ENCODE measurements at places on chromosomes 5 and 9.

DNA sequence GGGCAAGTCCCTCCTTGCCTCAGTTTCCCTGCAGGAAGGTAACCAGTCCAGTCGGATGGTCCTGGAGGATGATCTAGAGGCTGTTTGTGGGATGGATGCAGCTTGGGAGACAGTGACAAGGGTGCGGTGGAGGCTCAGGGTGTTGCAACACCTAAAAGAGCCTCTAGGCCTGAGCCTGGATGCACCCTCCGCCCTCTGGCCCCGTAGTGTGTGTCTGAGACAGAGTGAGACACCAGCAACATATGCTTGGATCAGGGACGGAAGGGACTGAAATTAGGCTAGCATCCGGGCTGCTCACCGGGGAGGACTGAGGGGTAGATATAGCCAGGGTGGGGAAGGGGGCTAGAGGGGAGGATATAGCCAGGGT is 1.1 kb downstream of the CRAT start:
- DNase-seq, result peak; percentile 4

DNA sequence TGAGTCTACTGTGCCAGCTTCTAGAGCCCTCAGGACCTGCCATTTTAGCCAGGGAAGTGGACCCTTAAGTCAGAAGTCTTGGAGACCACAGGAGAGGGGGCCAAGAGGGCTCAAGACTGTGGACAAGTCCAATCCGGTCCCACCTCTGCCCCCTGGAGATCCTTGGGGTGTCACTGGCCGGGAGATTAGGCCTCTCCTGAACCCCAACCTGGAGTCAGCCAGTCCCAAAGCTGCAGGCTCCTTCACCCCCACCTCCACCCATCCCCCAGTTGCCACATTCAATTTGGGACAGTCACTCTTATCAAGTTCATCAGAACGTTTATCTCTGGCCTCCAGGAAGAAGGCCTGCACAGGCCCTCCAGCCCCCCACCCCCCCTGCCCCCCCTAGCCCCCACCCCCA is 290 bp downstream of the SLC23A1 start:
- no peak for DNase-seq

DNA sequence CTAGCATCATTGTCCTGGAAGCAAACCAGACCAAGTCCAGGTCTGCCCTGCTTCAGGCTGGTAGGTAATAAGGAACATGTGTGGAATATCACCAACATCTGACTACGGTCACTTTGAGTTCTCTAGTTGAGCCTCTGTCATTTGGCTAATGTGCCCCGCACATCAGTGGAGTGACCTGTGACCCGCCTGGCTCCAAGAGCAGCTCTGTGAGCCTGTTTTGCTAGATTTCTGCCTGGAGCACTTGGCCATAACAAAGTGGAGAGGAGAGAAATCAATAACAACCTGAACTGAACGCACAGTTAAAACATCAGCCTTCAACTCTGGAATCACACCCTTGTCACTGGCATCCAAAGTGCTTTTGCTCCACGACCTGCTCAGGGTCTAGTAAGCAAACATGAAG is 115.7 kb downstream of the PPP2R2B start:
- DNase-seq, result no peak

- DNase-seq, result no peak
Measured at GRCh38 chr5:24591426-24591825, 53.4 kb downstream of the CDH10 start.

DNA sequence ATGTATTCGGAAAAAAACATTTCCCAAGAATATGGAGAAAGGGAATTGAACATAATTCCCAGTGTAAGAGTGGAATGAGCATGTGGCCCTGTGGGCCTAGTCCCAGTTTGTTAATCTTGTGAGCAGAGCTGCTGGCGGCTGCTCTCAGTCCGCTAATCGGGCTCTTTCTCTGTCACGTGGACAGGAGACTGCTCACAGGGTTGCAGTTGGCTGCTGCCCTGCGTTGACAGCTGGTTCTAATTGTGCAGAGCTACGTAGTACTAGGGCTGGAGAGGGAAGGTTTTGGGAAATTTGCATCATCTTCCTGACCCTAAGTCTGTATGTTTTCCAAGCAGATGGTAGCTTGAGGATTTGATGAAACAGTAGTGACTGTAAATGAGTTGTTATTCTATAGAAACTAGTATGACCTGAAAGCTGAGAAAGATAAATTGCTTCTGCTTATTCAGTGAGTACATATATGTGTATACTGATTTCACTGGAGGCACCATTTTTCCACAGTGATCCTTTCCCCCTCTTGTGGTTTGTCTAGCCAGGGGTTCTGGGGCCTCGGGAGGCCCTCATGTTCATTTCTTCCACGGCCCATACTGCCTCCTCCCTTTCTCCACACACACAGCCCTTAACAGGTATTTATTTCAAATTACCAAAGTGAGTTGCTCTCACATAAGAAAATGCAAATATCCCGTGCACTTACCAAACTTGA is 100.6 kb downstream of the ANGPTL2 start:
- DNase-seq, result no peak

- no peak for DNase-seq
Measured at GRCh38 chr5:73856997-73857396, 231.0 kb downstream of the ARHGEF28 start.

- no peak for DNase-seq
Measured at GRCh38 chr9:93189369-93190132, 5.6 kb downstream of the WNK2 start.

- no peak for DNase-seq
Measured at GRCh38 chr5:116577064-116577788, 2.6 kb upstream of the SEMA6A start.

- DNase-seq, result no peak
Measured at GRCh38 chr9:128629136-128629535, 27.5 kb downstream of the DYNC2I2 start.

GRCh38 chr9:76932265-76932664 is 26.4 kb upstream of the PRUNE2 start:
- DNase-seq, result no peak

GRCh38 chr5:61737964-61738340 is 405.9 kb downstream of the ZSWIM6 start:
- no peak for DNase-seq

DNA sequence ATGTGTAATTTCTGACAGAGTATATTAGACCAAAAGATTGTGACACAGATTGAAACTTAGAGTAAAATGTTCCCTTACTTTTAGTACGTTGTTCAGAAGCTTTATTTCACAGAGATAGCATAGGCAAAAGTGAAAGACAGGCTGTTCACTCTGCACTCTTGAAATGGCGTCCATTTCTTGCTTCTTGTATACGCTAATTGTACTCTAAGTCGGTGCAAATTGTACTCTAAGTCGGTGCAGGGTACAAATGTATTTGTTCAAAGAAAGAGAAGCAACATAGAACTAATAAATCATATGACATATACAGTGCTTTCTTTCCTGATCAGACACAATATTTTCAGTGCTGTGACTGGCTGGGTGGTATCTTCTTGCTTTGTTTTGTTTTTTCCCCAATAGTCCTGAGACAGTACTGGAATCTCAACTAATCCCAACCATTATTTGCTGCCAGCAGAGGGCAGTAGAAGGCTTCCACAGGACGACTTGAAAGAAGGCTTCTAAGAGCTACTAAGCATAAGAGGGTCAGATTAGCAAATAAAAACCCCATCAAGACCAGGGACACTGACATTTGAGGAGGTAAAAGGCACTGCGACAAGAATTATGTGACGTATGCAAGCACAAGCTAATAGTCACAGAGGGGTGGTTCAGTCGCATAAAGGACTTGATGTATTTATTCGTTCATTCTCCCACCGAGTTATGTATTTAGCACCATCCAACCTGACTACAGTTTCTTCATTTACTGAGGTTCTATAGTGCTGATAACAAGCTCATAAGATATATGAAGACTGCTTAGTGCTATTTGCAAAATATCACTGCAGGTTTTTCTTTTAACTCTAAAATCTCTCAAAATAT is 831.8 kb downstream of the TAF11L14 start:
- no peak for DNase-seq

- no peak for DNase-seq
Measured at GRCh38 chr9:69646810-69647209, 25.4 kb downstream of the APBA1 start.

GRCh38 chr9:31908158-31908890 is 476.1 kb upstream of the ACO1 start:
- no peak for DNase-seq

GRCh38 chr9:22030101-22030598 is 21.0 kb upstream of the CDKN2B start:
- DNase-seq, result no peak

DNA sequence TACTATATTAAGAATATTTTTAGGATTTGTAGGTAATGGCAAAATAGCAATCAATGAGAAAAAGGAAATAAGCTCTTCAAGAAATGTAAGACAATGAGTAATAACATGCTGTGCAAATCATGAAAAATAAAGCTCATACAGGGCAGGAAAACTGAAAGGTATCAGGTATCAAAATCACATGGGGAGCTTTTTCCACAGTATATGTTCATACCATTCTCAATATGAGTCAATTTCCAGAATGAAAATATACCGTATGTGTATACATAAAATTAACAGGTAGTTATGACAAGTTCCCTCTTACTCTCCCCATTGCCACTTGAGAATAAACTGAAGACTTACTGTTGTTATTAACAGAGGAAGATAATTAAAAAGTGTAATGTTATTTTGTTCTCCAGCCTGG is 35.9 kb downstream of the EFCAB9 start:
- no peak for DNase-seq

- no peak for DNase-seq
Measured at GRCh38 chr5:179151286-179152118, 91.3 kb downstream of the ZNF354C start.

DNA sequence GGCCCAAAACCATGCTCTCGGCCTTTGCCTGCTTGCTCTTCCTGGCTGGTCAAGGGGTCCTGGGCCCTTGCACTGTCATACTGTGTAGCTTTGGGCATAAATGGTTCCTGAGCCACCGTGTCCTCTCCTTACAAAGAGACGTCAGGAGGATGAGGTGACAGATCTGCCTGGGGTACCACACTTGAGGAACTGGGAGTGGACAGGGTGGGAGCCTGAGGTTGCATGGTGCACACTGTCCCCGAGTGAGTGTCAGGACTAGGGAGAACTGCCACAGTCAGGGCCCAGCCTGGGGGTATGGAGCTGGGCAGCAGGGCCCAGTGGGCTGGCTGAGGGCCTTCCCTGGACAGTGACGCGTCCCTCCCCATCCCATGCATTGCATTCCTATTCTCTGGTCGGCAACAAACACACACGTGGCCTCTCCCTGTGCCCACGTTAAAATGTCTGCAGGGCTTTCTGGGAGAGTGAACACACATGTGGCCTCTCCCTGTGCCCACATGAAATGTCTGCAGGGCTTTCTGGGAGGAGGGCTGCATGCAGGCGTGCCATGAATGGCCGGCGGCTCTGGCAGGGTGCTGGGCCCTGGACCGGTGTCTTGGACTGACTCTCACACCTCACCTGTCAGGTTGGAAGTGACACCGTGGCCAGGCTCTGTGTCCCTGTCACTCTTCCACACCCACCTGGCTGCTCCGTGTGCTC is 122.1 kb upstream of the COL5A1 start:
- DNase-seq, result no peak

- no peak for DNase-seq
Measured at GRCh38 chr5:54360089-54360488, 49.7 kb upstream of the ARL15 start.

GRCh38 chr5:148810823-148811222 is 15.6 kb upstream of the ADRB2 start:
- DNase-seq, result no peak

DNA sequence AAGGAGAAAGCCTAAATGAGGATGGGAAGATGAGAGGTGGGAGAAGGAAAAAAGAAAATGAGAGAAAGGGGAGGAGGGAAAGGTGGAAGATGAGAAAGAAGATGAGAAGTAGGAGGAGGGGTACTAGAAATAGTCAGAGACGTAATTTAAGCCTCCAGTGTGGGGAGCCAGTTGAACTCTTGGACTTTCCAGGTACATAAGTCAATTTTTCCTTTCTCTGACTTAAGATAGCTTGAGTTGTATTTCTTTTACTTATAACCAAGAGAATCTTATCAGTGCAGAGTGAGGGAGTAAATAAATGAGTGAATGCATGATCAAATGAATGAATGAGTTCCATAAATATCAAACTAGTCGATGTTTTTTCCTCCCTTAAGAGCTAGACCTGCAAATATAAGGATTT is 21.5 kb upstream of the WHRN start:
- no peak for DNase-seq

DNA sequence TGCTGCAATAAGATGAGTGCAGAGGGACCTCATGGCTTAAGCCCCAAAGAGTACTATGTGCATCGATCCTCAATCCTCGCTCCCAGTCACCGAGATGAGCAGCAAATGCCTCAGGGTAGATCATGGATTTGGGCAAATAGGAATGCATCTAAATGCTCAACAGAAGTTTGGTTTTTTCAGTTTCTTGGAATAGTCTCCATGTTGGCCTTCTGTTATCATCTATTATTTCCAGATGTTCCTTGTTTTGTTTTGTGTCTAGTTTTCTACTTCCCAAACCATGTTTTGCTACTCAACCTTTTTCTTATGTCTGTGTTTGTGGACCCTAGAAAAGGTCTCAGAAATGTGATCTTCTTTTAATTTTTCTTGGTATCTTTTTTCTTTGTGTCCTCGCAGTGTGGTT is 43.5 kb upstream of the RASGRF2 start:
- DNase-seq, result no peak

DNA sequence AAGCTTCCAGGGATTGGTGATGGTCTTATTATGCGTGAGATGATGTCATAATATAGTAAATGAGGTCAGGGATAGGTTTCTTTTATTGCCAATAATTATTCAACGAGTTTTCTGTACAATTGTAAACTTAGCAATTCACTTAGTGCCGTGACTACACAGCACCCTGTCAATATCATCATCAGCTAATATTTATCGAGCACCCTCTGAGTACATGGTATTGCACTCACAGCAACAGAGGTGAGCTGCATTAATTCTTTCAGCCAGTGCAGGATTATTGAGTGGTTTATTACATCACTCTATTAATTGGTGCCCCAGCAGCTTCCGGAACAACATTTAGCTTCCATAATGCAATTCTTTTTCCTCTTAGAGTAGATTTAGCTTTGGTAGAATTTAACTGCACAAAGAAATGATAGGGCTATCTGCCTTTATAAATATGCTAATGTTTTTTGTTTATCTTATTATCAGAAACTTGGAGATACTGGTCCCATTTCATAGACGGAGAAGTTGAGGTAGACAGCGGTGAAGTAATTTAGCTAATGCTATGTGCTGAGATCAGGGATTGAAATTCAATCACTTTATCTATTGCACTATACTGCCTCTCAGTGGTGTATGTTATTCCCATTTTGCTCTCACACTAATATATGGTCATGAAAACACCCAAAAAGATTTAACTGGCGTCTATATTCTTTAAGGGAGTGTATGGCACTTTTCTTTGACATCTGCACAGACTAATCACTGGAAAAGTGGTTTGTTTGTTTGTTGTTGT is 726.1 kb upstream of the WWC1 start:
- no peak for DNase-seq

Data from effector CD8-positive, alpha-beta T cell (primary cell).